T follicular helper cell (primary cell): ENCODE measurements at places on chromosomes 13 and 19.

- DNase-seq = no peak
Observed at GRCh38 chr19:16957151-16957701, 68.4 kb downstream of the F2RL3 start.

DNA sequence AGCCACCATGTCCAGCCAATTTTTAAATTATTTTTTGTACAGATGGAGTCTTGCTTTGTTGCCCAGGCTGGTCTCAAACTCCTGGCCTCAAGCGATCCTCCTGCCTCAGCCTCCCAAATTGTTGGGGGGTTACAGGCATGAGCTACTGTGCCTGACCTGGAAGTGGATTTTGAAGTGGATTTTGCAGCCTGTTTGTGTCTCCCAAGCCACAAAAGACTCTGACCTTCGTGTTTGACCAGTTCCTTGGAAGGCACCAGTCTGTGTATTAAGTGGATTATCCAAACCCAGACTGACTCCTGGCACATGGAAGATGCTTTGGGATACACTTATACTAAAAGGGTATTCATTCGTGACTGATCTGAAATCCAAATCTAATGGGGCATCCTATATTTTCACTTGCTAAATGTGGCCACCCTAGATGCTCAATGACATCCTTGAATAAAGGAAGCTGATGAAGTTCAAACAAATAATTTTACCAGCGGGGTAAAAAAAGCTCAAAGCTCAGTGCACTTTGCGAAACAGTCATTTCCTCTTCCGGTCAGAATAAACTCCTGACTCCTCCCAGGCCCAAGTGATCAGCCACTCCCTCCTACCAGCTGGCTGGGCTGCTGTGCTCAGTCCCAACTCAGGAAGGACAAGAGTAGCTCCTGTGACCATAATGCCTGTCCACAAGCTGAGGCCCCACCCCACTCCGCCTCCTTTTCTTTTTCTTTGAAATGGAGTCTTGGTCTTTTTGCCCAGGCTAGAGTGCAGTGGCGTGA lies 32.6 kb upstream of the GATAD2A start:
- DNase-seq = peak; percentile 18

DNA sequence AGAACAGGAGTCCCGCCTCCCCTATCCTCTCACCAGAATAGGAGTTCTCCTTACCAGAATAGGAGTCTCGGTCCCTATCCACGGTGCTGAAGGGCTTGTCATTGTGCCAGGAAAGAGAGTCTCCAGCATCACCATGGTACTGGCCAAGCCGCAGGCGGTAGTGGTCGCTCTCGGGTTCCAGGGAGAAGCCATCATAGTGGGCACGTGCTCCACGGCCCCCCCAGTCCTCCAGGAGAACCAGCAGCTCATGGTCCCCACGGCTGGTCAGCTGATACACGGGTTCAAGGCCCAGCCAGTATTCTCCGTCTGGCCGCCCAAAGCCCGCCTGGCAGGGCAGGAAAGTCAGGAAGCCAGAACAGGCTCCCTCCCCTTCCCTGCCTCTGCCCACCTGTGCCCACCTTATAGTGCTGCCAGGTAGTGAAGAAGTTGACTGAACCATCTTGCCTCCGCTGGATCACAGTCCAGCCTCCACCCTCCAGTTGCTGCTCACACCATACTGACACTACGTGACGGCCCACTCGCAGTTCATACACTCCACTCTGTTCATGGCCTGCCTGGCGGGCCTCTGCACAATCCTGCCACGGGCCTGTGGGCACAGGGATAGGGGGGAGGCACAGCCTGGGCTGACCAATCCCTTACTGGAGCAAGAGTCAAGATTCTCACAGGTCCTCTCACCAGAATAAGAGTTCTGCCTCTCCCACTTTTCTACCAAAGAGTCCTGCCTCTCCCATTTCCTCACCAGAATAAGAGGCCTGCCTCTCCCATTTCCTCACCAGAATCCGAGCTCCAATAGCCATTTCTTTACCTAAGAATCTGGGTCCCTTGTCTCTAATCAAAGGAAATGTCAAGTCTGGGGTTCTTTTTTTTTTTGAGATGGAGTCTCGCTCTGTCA lies 7.4 kb downstream of the SHFL start:
- no peak for DNase-seq

DNA sequence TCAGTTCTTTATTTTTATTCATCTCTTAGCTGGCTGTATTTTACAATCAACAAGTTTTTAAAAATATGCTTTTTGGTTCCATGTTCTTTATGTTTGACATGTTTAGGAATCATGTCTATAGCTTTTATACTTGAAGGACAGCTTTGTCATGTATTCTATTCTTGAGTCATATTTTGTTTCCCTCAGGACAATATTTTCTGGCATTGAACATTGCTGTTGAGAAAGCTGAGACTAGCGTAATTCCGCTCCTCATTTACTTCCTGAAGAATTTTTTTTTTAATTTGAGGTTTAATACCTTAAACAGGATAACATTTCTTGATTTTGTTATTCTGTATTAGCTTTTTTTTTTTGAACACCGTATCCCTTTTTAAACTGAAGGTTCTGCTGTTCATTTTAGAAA lies 53.2 kb downstream of the RB1 start:
- DNase-seq = no peak

- DNase-seq = no peak
Observed at GRCh38 chr13:71459708-71460107, 407.3 kb downstream of the DACH1 start.

GRCh38 chr13:101453784-101454201 lies 1.3 kb downstream of the ITGBL1 start:
- no peak for DNase-seq

DNA sequence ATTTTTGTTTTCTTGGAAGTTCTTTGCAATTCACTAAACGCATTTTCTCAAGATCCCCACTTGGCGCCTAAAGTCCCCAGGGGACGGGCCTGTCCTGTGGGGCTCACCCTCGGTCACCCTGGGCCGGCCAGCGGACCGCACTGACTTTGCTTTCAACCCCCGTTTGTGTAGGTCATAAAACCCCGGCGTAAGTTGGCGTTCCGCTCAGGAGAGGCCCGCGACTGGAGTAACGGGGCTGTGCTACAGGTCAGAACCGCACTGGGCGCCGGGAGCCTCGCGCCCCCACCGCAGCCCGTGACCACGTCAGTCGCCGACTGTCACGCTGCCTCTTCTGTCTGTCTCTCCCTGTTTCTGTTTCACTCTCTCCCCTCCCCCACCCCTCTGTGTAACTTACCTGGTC lies 13.6 kb downstream of the TSSK6 start:
- DNase-seq = no peak

DNA sequence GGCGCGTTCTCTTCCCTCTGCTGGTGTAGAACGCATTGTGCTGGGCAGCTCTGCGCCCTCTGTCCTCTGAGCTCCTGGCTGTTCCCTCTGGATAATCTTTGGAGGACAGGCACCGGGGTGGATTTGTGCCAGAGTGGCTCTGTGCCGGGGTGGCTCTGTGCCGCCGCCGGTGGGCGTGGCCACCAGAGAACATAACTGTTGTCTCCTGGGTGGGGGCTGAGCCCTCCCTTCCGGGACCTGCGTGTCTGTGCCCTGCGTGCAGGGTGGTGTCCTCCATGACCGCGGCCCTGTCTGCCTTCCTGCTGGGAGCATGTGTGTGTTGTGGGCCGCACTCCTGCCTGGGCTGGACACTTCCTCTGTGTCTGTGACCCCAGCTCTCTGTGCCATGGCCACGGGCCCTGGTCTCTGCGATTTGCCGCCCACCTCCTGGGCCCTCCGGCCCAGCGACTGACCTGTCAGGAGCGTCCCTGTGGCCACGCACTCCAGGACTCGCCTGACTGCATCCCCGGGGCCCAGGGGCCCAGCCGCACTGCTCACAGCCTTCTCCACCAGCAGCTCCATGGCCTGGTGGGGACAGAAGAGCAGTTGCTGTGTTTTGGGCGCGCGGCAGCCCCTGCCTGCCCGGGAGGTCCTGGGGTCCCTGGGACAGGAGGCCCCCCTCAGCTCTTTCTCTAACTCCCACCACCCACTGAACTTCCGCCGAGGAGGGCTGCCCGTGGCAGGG lies 22.4 kb upstream of the MATK start:
- DNase-seq = no peak

DNA sequence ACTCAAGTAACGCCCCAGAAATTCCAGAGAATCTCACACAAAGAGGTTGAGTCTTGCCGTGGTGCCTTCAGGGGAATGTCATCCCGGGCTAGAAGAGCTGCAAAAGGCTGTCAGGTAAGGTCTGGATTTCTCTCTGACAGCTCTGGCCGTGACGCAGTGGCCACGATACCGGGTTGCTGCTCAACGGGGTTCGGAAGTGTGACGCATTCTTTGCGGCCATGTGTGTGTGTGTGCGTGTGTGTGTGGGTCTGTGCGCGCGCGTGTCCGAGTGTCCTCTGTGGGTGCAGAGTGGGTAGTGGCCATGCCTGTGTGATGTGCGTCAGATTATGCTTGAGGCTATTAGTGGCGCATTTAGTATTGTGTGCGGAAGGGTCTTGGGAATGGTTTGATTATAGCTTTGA lies 306 bp downstream of the ZNF540 start:
- peak; percentile 41 for DNase-seq

DNA sequence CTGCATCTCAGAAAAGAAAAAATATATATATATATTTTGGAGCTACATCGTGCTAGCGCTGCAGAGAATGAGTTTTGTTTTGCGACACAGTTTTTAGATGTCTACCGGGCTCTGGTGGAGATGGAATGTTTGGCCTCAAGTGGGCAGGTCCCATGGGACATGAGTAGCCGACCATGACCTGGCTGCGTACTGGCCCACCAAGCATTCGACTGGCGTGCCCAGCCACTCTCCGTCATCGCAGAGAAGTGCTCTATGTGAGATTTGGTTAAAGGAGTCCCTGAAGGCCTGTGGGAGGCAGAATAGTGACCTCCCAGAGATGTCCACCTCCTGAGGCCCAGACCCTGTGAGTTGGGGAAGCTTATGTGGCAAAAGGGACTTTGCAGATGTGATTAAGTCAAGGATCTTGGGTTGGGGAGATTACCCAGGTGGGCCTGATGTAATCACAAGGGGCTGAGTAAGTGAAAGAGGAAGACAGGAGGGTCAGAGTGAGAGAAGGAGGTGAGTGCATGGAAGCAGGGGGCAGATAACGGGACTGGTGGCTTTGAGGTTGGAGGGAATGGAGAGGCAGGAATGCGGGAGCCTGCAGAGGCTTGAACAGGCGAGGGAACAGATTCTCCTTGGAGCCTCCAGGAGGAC lies 821 bp upstream of the LILRB4 start:
- no peak for DNase-seq

- no peak for DNase-seq
Observed at GRCh38 chr13:97339019-97339987, 94.7 kb upstream of the RAP2A start.

DNA sequence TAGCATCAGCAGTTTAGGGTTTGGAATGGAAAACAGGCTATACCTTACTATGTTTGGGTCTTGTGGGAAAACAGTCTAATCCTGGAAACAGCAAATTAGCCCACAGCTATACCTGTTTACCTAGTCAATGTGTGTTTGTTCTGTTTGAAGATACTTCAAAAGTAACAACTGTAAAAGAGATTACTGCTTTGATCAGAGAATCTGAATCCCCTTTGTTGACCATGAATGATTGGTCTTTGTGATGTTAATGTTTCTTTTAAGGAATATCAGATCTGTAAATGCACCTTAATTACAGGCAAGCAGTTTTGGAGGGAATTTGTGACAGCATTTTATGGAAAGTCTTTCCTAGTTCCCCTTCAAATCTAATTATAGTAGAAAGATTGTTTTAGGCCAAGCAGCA lies 20.7 kb upstream of the KLF5 start:
- no peak for DNase-seq

DNA sequence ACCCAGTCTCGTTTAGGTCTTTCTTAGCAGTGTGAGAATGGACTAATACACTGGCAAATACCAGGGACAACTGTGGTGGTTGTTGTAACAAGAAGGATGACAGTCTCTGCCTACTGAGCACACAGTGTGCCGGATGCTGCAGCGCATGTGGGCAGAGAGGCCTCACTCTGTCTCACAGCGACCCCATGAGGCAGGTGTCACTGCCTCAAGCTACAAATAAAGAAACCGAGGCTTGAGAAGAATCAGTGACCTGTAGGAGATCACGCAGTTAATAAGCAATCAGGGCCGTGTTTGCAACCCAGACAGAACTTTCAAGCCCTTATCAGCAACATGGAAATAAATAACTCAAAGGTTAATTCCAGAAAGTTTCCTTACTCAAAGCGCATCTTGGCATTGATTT lies 40.5 kb upstream of the GAS6 start:
- peak; percentile 16 for DNase-seq

- DNase-seq = no peak
Observed at GRCh38 chr19:18794029-18794313, 2.9 kb upstream of the COMP start.

- DNase-seq = no peak
Observed at GRCh38 chr19:33862981-33863380, 66.3 kb downstream of the KCTD15 start.

- DNase-seq = peak; percentile 63
Observed at GRCh38 chr19:1251330-1252220, 3.2 kb downstream of the MIDN start.

DNA sequence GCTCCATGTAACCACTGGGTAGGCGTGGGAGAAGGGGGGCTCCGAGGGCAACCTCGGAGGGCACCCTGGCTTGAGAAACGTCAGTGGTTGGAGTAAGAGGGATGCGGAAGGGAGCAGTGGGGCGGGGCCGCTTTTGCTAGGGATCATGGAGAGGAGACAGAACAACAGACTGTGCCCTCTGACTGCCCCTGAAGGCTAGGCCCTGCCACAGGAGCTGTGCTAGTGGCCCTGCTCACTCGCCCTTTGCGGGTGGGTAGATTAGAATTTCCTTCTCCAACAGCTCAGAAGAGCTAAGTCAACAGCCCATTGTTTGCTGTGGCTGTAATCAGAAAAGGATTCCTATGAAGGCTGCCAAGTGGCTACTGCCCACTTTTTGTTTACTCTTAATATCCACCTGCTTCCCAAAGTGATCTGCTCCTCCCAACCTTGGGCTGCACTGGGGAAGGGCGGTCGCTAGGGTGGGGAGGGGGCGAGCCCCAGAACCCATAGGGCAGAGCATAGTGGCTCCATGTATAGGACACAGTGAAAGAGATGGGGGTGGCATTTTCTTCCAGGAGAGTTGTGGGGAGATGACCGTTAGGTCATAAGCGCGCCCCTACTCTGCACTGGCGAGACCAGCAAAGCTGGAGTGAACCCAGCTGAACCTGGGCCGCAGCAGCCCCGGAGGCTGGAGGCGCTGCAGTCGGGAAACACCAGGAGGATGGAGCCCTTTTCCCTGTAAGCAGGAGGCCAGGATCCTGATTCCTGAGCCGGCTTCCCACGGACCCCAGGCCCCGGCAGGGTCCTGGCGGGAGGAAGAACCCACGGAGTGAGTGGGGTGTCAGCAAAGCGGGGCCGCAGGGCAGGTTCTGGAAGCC lies 1.9 kb upstream of the C1QTNF9 start:
- DNase-seq = no peak
